ENCODE measurements at places on chromosomes 12 and 14. TPM values are rescaled to one million over a fixed set of nuclear protein-coding genes. Genes with fewer than 3 reads are reported as not detected.

Gene CATSPERB
- total RNA-seq = 0.26 TPM

Gene ETFBKMT
- 0.91 TPM for total RNA-seq

Gene PTGDR
- total RNA-seq = not detected

Gene CLSTN3
- total RNA-seq = 18.3 TPM

Gene BDKRB1
- total RNA-seq = not detected

Gene SLC5A8
- total RNA-seq = not detected

Gene BDKRB2
- 0.10 TPM for total RNA-seq

Gene C12orf54
- total RNA-seq = not detected

Gene MMP17
- not detected for total RNA-seq

Gene POTEG
- not detected for total RNA-seq

Gene NKX2-1
- total RNA-seq = not detected

Gene SOX5
- total RNA-seq = not detected

Gene FGF23
- total RNA-seq = not detected

Gene HPD
- not detected for total RNA-seq

Gene SEL1L
- total RNA-seq = 41.2 TPM

Gene NRL
- 1.7 TPM for total RNA-seq

Gene TPPP2
- total RNA-seq = not detected

Gene KRT75
- total RNA-seq = not detected

Gene ARHGEF25
- 1.4 TPM for total RNA-seq

Gene CMA1
- 2.1 TPM for total RNA-seq

Gene CLEC4D
- total RNA-seq = not detected

Gene IL26
- total RNA-seq = 0.42 TPM

Gene LTB4R2
- 12.2 TPM for total RNA-seq

Gene TMEM30B
- total RNA-seq = 2.8 TPM

Gene PARP2
- total RNA-seq = 63.5 TPM

Gene SIRT4
- 2.0 TPM for total RNA-seq

Gene AREL1
- total RNA-seq = 29.1 TPM

Gene E2F7
- total RNA-seq = 9.9 TPM

Gene ZNF385A
- total RNA-seq = 1.1 TPM

Gene LBHD2
- total RNA-seq = not detected

Gene COX14
- 48.3 TPM for total RNA-seq

Gene TAS2R20
- 0.60 TPM for total RNA-seq

All from activated naive CD4-positive, alpha-beta T cell treated with anti-CD3 and anti-CD28 coated beads for 36 hours (primary cell).